ENCODE measurements at places on chromosomes 2 and 18. TPM values are rescaled to one million over a fixed set of nuclear protein-coding genes. Genes with fewer than 3 reads are reported as not detected.

GRCh38 chr18:43893001-43893637 is 615.8 kb upstream of the SYT4 start:
- no peaks in the 10 kb centered on the region for H3K36me3 ChIP-seq
- H3K27ac ChIP-seq, result no peak overlapping the region
- DNase-seq, result no peak
- H3K4me1 ChIP-seq, result no peaks in the 10 kb centered on the region

DNA sequence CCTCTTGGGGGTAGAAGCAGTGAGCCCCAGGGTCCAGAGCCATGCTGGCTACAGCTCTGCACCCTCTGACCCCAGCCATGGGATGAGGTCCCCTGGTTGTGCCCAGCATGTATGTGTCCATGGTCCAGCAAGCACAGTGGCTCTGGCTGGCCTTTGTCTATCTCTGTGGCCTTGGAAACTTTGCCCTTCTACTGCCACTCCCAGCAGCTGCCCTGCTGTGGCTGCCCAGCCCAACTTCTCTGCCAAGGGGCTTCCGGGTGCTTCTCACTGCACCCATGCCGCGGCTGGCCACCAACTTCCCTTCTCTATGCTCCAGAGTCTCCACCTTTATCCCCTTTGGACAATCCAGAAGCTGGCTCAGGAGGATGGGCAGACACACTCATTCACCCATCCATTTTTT is 18.8 kb downstream of the TMEM185B start:
- no peak overlapping the region for H3K27ac ChIP-seq
- H3K36me3 ChIP-seq, result no peaks in the 10 kb centered on the region
- H3K27me3 ChIP-seq, result no peaks in the 10 kb centered on the region
- no peaks in the 10 kb centered on the region for H3K4me1 ChIP-seq
- no peak for DNase-seq
- H3K4me3 ChIP-seq, result no peak overlapping the region

DNA sequence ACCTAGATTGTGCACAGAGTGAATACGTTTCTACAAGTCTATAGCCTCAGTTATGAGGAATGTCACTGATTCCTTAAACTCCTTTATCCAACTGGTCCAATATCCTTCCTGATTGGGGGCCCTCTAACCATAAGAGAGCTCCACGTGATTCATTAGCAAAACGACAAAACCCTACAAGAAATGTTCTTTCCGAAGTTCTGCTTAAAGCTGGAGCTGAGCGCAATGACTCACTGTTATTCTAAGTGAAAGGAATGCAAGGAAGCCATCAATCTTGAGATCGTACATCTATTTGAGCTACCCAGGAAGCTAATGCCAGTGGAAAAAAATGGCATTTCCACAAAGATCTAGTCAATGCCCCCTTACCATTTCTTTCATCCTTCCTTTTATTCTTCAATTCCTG is 354.9 kb upstream of the CDH20 start:
- H3K36me3 ChIP-seq, result no peaks in the 10 kb centered on the region
- H3K4me1 ChIP-seq, result no peaks in the 10 kb centered on the region
- H3K27me3 ChIP-seq, result no peaks in the 10 kb centered on the region
- H3K4me3 ChIP-seq, result no peak overlapping the region
- no peak overlapping the region for H3K27ac ChIP-seq

DNA sequence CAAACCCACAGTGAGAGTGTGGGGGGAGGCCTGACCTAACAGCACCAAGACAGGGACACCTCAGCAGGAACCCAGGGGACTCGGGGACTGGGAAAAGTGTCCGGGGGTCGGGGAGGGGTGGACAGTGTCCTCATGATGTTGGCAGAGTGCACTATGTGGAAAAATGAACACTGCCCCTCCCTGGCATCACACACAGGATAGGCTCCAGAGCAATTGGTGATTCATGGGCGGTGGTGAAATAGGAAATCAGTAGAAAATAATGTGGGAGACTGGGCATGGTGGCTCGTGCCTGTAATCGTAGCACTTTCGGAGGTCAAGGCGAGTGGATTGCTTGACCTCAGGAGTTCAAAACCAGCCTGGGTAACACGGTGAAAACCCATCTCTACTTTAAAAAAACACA is 3.6 kb upstream of the ANO7 start:
- H3K4me3 ChIP-seq, result no peak overlapping the region
- H3K27ac ChIP-seq, result no peak overlapping the region
- H3K36me3 ChIP-seq, result peaks cover 19% of the 10 kb centered on the region
- H3K27me3 ChIP-seq, result no peaks in the 10 kb centered on the region

DNA sequence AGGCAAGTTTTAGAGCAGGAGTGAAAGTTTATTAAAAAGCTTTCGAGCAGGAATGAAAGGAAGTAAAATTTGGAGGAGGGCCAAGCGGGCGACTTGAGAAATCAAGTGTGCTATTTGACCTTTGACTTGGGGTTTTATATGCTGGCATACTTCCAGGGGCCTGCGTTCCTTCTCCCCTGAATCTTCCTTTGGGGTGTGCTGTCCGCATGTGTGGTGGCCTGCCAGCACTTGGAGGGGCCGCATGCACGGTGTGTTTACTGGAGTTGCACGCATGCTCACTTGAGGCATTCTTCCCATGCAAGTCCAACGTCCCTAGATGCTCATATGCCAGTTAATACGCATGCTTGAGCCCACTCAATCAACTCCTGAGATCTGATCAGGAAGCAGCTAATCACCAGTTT is 78.3 kb upstream of the MAP4K4 start:
- no peak overlapping the region for H3K4me3 ChIP-seq
- no peak for DNase-seq
- no peaks in the 10 kb centered on the region for H3K36me3 ChIP-seq
- no peaks in the 10 kb centered on the region for H3K27me3 ChIP-seq
- peaks cover 26% of the 10 kb centered on the region for H3K4me1 ChIP-seq

DNA sequence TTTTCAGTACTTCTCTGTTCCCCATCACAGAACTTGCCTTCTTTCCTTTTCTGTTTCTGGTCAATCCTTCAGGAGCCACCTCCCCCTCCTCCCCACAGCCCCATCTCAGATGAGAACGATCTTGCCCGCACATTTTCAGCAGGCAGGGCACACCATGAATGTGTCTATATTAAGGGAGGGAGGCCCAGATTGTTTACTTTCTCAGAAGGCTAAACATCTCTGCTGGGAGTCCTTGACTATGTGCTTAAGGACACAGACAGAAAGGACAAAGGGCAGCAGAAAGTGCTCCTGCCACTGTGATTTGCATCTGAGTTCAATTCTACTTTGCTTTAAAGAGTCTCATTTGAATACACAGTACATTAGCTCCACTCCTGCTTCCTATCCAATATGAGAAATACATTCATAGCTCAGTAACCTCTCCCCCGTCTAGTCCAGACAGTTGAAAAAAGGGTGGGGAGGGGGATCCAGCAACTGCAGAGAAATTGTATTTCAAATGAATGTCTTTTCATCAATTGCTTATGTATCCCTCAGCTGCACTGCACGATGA is 175.0 kb upstream of the PARD3B start:
- H3K36me3 ChIP-seq, result no peaks in the 10 kb centered on the region
- H3K27ac ChIP-seq, result no peak overlapping the region
- peaks cover 6% of the 10 kb centered on the region for H3K27me3 ChIP-seq
- H3K4me3 ChIP-seq, result no peak overlapping the region

- no peak overlapping the region for H3K27ac ChIP-seq
- peaks cover 52% of the 10 kb centered on the region for H3K36me3 ChIP-seq
- no peaks in the 10 kb centered on the region for H3K27me3 ChIP-seq
- peaks cover 47% of the 10 kb centered on the region for H3K4me1 ChIP-seq
- H3K4me3 ChIP-seq, result no peak overlapping the region
Observed at GRCh38 chr2:229832510-229832898, 89.3 kb downstream of the TRIP12 start.

GRCh38 chr2:240359695-240360094 is 75.8 kb upstream of the GPC1 start:
- no peak for DNase-seq
- no peak overlapping the region for H3K27ac ChIP-seq
- H3K4me3 ChIP-seq, result no peak overlapping the region
- no peaks in the 10 kb centered on the region for H3K36me3 ChIP-seq
- peaks cover 8% of the 10 kb centered on the region for H3K27me3 ChIP-seq
- no peaks in the 10 kb centered on the region for H3K4me1 ChIP-seq

DNA sequence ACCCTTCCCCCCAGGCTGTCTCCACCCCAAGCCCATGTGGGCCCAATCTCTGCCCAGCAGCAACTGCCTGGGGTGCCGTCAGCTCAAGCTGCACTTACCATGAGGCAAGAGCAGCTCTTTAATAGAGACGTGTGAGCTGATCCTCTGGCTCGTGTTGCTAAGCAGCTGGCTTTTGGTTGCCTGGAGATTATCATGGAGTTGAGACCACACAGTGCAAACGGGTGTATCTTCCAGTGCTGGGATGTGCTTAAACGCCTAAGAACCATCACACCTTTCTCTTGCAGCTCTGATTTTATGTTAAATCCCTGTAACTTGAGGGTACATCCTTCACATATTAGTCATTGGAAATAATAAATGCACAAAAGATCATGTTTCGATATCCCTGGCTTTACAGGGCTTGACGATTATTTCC is 271.1 kb downstream of the PRKCE start:
- H3K4me3 ChIP-seq, result no peak overlapping the region
- H3K27ac ChIP-seq, result no peak overlapping the region
- DNase-seq, result no peak
- no peaks in the 10 kb centered on the region for H3K36me3 ChIP-seq
- no peaks in the 10 kb centered on the region for H3K4me1 ChIP-seq
- no peaks in the 10 kb centered on the region for H3K27me3 ChIP-seq

- no peak overlapping the region for H3K27ac ChIP-seq
- H3K4me3 ChIP-seq, result no peak overlapping the region
- peaks cover 35% of the 10 kb centered on the region for H3K36me3 ChIP-seq
- H3K27me3 ChIP-seq, result no peaks in the 10 kb centered on the region
- no peak for DNase-seq
Observed at GRCh38 chr2:15337996-15338666, 223.0 kb downstream of the NBAS start.

- H3K27me3 ChIP-seq, result no peaks in the 10 kb centered on the region
- no peak overlapping the region for H3K27ac ChIP-seq
- no peaks in the 10 kb centered on the region for H3K36me3 ChIP-seq
- no peaks in the 10 kb centered on the region for H3K4me1 ChIP-seq
- no peak for DNase-seq
- no peak overlapping the region for H3K4me3 ChIP-seq
Observed at GRCh38 chr18:11121443-11121849, 27.9 kb downstream of the PIEZO2 start.

DNA sequence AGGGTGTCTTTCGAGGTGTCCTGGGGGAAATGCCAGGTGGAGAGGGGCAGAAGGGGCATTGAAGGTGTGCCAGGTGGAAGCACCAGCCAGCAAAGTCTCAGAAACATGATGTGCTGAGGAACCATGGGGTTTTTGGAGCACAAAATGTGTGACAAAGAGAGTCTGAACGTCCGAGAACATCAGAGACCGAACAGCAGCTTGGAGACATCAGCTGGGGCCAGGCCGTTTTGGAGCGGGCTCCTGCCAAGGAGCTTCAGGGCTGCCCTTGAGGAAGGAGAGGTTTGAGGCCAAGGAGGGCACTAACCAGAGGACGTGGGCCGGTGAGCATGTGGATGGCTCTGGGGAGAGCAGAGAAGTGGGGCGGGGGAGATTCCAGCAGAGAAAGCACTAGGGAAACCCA is 5.3 kb upstream of the MBP start:
- H3K27me3 ChIP-seq, result no peaks in the 10 kb centered on the region
- peaks cover 9% of the 10 kb centered on the region for H3K36me3 ChIP-seq

Gene EFHD1
- 1.2 TPM for total RNA-seq

Gene SYT4
- total RNA-seq, result not detected

Gene GREB1L
- not detected for total RNA-seq

Gene PJVK
- 3.0 TPM for total RNA-seq

Gene MGAT4A
- 71.9 TPM for total RNA-seq

Gene LCLAT1
- total RNA-seq, result 24.3 TPM

Gene TUBA4B
- not detected for total RNA-seq

Gene LHCGR
- total RNA-seq, result not detected

Gene SESTD1
- 11.6 TPM for total RNA-seq

Gene NFU1
- total RNA-seq, result 44.5 TPM

Gene CABLES1
- 1.2 TPM for total RNA-seq
